ENCODE measurements at places on chromosomes 7 and 10.

DNA sequence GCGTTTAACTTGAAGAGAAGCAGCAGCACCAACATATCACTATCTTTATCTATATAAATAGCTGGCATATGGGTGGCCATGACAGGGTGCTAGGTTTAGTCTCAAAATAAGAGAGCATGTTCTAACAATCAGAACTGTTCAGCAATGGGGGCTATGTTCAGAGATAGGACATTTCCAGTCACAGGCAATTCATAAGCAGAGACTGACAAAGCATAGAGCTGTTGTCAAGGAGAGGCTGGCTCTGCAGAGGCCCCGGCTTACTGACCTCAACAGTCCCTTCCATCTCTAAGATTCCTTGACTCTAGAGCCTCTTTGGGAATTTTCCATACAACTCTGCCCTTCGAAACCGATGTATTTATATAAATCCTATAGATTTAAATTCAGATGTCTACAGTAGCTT lies 17.2 kb downstream of the ANK3 start:
- DNase-seq = no peak

- DNase-seq = no peak
Measured at GRCh38 chr7:121561717-121562116, 165.6 kb upstream of the FAM3C start.

GRCh38 chr10:13915710-13916109 lies 328.9 kb downstream of the PRPF18 start:
- no peak for DNase-seq

GRCh38 chr7:149662591-149663095 lies 110.7 kb downstream of the ZNF467 start:
- peak; percentile 33 for DNase-seq

DNA sequence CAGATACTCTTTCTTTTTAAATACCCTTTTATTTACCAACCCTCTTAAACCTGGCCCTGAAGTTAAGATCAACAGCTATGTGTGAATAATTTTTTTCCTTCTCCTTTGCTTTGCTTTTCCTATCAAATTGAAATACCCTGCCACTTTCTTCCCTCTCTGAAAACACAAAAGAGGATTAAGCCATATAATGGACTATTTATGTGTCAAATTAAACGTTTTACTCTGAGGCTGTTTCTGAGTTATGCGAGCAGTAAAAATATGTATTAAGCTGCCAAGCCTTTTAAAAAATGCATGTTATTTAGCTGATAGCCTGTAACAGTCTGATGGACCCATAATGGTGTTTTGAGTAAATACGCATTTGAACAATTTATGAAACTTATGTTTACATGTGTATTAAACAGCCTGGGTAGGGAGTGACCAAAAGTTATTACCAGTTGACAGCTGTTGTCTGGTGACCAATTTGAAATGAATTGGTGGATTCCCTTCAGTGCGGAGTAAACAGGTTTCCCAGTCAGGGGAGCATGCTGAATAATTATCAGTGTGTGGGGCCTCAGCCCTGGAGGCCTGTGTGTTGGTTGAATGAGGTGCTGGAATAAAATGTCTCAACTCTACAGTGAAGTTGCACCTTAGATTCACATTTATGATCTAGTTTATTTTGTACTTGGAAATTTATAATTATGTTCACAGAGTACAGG lies 89.6 kb downstream of the AUTS2 start:
- DNase-seq = no peak

- DNase-seq = no peak
Measured at GRCh38 chr10:88088441-88089340, 225.3 kb downstream of the PTEN start.

- DNase-seq = peak; percentile 29
Measured at GRCh38 chr7:74269757-74270277, 15.6 kb upstream of the RFC2 start.

DNA sequence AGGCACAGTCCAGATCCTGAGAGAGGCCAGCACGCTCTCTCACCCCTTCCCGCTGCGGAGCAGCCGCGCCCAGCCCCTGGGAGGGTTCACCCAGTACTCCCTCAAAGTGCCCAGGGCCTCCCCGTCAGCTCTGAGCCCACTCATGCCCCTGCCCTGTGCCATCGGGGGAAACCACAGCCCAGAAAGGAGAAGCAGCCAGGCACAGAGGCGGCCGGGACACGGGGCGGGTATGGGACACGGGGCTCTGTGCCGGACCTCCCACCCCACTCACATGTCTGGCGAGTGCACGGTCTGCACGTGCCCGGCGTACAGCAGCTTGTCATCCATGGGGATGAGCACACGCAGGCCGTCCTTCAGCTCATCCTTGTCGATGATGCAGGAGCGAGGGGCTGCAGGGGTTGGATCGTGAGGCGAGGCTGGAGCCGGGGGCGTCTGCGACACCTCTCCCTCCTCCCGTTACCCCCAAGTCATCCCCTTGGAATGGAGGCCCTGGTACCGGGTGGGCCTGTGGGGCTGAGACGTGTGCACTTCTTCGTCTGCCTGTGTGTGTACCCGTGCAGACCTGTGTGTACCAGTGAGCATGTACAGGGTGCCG lies 38.2 kb downstream of the SLC29A4 start:
- no peak for DNase-seq

DNA sequence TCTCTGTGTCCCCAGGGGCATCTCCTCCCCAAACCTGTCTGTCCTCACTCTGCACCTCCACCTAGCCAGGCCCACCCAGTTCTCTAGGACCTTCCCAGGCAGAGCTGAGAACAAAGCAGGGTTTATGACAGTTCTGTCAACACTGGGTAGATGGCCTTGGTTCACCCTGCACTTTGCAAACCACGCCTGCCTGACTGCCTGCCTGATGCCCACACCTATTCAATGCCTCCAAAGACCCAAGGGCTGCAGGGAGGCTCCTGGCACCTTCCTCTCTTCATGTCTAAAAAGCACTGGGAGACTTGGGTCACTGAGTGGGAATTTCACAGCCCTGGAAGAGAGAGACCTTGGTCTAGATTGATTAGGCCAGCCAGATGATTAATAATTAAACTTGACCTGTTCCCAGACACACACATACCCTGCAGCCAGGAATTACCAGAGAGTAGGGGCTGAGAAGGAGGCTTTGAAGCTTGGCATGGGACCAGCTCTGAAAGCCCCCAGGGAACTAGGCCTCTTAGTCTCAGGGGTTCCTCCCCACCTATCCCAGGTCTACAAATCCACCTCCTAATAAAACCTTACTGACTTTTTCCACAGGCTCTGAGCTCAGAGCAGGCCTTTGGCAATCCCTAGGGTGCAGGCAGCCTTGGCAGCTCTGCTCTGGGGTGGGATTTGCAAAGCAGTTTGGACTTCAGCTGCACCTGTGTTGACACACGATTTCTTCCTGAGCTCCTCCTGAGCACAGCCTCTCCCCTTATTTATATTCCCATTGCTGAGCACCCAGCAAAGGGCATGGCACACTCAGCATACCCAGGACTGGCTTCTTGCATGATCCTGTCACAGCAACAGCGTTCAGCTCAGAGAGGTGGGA lies 25.7 kb upstream of the PDCD4 start:
- no peak for DNase-seq

DNA sequence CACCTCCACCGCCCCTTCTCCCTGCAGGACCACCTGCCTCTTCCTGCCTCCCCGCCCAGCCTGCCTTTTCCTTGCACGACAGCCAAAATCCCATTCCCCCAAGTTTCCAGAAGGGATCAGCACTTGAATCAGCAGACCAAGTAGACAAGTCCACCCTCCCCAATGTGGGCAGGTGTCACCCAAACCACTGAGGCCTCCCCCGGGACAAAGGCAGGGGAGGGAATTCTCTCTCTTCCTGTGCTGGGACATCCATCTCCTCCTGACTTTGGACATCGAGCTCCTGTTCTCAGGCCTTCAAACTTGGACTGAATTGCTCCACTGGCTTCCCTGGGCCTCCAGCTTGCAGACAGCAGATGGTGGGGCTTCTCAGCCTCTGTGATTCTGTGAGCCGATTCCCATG lies 21.6 kb upstream of the PSMG3 start:
- no peak for DNase-seq

DNA sequence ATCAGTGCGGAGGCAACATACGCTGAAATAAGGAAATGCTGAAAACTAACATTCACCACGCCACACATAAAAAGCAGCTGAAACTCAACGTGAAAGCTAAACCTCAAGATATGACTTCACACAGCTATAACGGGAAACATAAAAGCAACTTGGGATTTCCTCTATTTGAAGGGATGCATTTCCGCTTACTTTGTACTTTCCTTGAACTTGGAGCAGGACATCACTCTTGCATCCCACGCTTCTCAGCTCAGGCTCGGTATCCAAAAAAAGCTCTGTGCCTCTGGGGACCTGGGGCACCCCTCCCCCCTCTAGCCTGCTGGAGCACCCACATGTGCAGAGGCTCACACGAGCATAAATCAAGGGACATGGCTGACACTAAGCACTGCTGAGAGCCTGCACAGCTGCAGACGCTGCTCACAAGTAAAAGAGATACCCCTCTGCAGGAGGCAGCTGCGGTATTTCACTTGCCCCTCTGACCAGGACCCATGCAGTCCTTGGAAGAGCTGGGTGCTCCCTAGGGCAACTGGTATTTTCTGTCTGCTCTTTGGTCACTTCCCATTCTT lies 34.2 kb downstream of the PARD3 start:
- DNase-seq = no peak

DNA sequence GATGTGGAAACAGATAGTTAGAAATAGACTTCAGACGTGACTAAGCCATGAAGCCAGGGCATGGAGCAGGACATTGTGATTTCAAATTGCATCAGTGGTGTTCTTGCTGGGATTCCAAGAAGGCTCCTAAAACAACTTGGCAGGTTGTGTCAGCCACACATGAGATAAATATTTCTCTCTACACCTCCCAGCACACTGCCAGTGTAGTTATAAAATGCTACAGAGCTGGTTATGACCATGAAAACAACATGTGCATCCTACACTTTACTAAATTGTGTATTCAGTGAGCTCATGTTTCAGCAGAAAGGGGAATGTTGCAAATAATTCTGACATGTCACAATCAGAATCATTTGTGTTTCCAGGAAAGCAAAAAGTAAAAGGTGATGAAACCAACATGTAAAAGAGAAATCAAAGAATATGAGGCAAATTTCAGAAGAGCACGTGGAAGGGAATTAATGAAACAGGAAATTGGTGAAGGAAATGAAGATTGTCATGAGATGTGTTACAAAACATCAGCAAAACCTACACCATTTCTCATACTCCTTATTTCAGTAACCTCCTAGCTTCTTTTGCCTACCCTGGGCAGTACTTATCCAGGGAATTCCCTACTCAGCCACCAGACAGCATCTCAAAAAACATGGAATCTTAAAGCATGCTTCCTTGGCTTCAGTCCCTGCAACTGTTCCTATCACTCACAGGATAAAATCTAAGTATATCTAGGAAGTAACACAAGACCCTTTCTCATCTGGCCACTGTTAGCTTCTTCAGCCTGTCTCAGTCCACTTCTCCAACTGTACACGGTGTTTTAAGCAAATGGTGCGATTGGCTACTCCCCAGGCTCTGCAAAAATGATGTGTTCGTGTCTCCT lies 5.8 kb upstream of the CYP3A7 start:
- no peak for DNase-seq

- no peak for DNase-seq
Measured at GRCh38 chr10:75911426-75911825, 480.0 kb downstream of the LRMDA start.

DNA sequence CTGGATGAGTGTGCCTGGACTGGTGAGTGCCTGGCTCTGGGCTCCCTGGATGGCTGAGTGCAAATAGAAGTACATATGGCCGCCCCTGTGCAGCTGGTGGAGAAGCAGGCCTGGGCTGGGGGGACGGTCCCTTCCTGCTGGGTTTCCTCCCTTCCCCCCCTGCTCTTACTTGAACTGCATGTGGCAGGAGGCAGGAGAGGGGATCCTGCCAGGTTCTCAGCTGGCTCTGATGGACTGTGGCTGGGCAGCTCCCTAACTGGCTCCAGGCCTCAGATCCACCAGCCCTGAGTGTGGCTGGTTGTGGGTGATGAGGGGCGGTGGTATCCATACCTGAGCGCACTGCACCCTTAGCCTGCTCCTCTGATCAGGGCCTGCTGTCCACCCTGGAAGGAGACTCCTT lies 26.9 kb downstream of the ADCY1 start:
- DNase-seq = no peak

DNA sequence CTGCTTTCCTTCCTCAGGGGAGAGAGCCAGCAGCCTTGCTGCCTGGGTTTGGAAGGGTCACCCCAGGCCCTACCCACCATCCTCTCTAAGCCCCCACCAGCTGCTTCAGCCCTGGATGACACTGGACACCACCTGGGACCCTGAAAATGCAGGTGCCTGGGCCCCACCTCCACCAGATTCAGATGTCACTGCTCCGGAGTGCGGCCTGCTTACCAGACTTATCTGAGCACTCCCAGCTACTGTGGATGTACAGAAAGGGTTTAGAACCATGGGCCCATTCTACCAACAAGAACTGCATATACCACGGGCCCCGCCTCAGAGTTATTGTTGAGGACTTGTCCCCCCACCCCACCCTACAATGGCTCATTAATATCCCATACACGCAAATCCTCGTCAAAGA lies 172.3 kb downstream of the PTPRN2 start:
- no peak for DNase-seq

GRCh38 chr7:142001163-142001874 lies 5.6 kb downstream of the MGAM start:
- no peak for DNase-seq

GRCh38 chr10:16915300-16915699 lies 98.1 kb upstream of the RSU1 start:
- DNase-seq = no peak

GRCh38 chr7:79414910-79415309 lies 38.6 kb downstream of the MAGI2 start:
- DNase-seq = no peak

- no peak for DNase-seq
Measured at GRCh38 chr7:42993038-42993437, 60.9 kb downstream of the MRPL32 start.

GRCh38 chr10:75048669-75049098 lies 62.8 kb upstream of the SAMD8 start:
- DNase-seq = no peak

All from stimulated activated CD8-positive, alpha-beta memory T cell treated with anti-CD3 and anti-CD28 coated beads, Interleukin-4, amount 100 ng/mL, for 1 hour (primary cell).